Stimulated activated CD8-positive, alpha-beta memory T cell treated with anti-CD3 and anti-CD28 coated beads, Interleukin-4, amount 100 ng/mL, for 4 hours (primary cell): ENCODE measurements at places on chromosomes 1 and 21.

DNA sequence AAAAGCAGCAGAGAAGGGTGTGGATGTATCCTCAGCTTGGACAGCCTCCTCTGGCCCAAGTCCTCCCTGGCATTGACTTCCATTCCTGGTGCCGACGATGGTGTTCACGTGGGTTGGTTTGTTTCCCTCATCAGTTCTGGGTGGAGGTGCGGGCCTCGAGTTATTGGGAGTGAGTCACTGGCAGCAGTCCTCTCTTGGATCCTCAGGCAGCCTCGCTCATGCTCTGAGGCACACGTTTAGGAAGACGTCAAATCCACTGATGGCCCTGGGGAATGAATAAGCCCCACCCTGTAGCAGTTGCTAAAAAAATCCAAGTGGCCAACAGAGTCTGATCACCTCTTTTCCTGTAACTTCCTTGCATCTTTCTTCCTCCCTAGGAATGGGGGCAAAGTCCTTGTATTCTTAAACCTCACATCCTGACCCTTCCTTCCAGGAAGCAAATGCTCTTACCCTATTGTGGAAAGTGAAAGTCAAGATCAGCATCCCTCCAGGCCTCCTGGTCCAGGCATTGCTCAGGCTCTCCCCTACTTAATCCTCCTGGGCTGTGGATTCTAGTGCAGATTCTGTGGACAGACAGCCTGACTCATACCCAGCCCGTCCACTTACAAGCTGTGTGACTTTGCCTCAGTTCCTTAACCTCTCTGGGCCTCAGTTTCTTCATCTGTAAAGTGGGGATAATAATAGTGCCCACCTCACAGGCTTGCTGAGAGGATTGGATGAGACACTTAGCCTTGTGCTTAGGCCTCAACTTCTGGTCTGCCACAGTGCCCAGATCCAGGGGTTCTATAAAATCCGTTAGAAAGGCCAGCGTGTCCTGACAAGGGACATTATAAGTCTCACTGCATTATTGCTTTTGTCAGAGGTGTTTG is 111.1 kb downstream of the TLR5 start:
- no peak for DNase-seq

DNA sequence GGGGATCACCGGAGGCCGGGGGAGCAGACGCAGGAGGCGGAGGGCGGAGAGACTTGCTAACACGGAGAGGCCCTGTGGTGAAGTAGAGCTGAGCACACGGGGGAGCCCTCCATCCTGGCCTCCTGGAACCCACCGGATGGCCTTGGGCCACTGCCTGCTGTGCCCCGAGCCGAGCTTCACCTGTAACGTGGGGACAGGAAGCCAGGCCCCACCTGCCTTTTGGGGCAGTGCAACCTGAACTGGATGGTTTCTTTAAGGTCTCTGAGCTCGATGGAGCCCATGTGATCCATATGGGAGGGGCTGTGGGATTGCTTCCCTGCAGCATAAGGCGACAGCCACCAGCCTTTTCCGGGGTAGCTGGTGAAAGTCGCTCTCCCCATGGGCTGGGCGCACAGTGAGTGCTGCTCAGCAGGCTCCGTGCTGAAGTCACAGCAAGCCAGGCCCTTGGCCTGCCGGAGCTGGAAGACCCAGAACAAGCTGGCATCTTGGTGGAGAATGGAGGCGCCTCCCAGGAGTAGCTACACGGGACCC is 35.8 kb downstream of the TFF3 start:
- no peak for DNase-seq

GRCh38 chr21:29834617-29835016 is 105.2 kb downstream of the GRIK1 start:
- no peak for DNase-seq

DNA sequence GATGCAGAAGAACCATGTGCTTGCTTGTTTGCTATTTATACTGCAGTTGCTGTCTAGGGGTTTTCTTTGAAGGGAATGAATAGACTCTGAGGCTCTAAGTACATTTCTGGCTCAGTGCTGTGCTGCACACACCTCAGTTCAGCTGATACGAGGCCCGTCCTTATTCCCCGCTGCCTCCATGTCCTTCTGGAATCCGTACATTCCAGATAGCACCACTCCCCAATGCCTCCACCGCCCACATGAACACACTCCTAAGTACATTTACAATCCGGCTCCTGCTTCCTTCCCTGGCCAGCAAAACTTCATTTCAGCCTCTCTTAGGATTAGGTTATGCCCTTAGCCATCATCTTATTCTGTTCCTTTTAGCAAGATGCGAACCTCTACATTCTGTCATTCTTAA is 57.1 kb downstream of the KCNC4 start:
- no peak for DNase-seq

DNA sequence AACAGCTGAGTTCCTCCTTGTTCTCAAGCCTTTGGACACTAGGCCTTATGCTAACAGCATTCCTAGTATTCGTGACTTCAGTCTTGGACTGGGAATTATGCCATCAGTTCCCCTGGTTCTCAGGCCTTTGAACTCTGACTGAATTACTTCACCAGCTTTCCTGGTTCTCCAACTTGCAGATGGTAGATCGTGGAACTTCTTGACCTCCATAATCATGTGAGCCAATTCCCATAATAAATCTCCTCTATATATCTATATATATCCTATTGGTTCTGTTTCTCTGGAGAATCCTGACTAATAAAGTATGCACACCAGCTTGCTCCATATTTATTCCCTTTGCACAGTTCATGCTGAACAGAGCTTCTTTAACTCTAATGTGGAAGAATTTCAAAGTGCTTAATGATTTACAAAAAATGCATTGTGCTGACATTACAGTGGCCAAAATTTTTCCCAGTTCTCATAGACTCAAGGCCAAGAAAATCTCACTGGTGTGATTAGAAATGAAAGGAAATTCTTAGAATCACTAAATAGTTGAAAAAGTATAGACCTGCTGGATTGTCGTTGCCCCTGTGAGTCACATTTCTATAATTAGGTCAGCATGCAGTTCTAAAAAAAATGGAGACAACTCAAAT is 462.9 kb upstream of the ADAMTS5 start:
- DNase-seq, result no peak

GRCh38 chr1:209650454-209650853 is 1.8 kb downstream of the LAMB3 start:
- DNase-seq, result no peak

GRCh38 chr21:22679207-22679606 is 1681.0 kb downstream of the NCAM2 start:
- no peak for DNase-seq

- DNase-seq, result no peak
These were observed 187.6 kb upstream of the VAMP3 start for GRCh38 chr1:7583291-7584096.

- DNase-seq, result no peak
These were observed 32.4 kb downstream of the MAPKAPK2 start for GRCh38 chr1:206716870-206717673.

GRCh38 chr1:185843297-185843869 is 109.2 kb downstream of the HMCN1 start:
- no peak for DNase-seq

DNA sequence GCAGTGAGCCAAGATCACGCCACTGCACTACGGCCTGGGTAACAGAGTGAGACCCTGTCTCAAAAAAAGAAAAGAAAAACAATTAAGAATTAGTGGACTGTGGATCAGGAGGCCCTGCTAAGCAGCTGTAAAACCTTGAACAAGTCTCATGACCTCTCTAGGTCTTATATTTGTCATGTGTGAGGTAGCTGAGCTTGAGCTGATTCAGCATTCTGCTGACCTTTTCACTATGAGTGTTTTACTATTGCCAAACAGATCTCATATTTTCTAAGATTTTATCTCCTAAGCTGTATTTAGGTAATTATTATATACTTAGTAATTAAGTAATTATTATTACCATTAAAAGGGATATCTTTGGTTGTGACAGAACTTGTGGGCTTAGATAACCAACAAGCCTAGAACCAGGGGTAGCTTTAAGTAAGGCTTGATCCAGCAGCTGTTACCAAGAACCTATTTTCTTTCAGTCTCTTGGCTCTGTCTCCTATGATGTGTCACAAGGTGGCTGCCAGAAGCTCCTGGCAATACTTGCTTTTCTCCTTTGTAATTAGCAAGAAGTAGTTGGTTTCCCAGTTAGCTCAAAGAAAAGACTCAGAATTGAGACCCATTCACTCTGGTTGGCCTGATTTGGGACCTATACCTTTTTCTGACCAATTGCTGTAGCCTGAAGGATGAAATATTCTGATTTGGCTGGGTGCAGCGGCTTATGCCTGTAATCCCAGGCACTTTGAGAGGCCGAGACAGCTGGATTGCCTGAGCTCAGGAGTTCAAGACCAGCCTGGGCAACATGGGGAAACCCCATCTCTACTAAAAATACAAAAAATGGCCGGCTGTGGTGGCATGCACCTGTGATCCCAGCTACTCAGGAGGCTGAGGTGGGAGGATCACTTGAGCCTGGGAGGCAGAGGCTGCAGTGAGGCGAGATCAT is 8.5 kb upstream of the ZC3H12A start:
- DNase-seq, result no peak

GRCh38 chr1:99887890-99888289 is 37.7 kb downstream of the AGL start:
- DNase-seq, result no peak

GRCh38 chr21:45595574-45596295 is 47.8 kb upstream of the PCBP3 start:
- DNase-seq, result no peak

- DNase-seq, result no peak
These were observed 203.6 kb upstream of the CHODL start for GRCh38 chr21:18041012-18041411.

- no peak for DNase-seq
These were observed 29.3 kb upstream of the RD3 start for GRCh38 chr1:211521102-211521815.

DNA sequence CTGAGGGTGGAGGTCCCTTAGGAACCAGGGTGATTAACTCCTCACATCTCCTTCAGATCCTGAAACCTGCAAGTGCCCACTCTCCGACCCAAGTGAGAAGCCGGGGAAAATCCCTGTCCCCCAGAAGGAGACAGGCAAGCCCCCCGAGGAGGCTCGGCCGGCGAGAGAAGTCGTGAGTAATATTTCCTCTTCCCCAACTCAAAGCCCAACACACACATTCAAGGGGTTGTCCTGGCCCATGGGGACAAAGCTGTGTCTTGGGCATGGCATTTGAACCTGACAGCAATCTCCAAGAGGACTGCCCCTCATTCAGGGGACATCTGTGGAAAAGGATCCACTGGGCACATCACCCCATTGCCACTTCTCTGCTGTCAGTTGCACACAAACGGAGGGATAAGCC is 23.6 kb downstream of the VASH2 start:
- no peak for DNase-seq

- DNase-seq, result no peak
These were observed 277.6 kb downstream of the PBX1 start for GRCh38 chr1:164836614-164837018.

DNA sequence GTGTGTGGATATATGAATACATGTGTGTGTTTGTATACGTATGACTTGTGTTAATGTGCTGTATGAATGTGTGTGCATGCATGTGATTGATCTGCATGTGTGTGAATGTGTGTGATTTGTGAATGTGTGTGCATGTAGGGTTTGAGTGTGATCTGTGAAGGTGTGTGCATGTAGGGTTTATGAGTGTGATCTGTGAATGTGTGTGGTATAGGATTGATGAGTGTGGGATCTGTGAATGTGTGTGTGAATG is 88.2 kb downstream of the STUM start:
- no peak for DNase-seq

DNA sequence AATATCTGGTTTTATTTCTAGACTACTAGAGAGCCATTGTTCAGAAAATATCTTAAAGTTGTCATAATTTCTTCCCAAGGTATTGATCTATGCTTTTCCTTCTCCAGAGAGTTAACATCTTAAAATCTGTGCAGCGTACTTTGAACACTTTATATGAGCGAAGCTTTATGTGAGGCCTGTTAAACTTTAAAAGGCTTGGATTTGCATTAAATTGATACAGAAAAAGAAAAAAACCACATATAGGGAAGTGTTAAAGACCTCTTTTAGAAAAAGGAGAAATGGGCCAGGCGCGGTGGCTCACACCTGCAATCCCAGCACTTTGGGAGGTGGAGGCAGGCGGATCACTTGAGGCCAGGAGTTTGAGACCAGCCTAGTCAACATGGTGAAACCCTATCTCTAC is 59.2 kb upstream of the MORC3 start:
- no peak for DNase-seq

- DNase-seq, result no peak
These were observed 229.2 kb downstream of the RHOU start for GRCh38 chr1:228964178-228965089.

GRCh38 chr1:241612533-241613477 is 27.4 kb downstream of the CHML start:
- DNase-seq, result no peak

DNA sequence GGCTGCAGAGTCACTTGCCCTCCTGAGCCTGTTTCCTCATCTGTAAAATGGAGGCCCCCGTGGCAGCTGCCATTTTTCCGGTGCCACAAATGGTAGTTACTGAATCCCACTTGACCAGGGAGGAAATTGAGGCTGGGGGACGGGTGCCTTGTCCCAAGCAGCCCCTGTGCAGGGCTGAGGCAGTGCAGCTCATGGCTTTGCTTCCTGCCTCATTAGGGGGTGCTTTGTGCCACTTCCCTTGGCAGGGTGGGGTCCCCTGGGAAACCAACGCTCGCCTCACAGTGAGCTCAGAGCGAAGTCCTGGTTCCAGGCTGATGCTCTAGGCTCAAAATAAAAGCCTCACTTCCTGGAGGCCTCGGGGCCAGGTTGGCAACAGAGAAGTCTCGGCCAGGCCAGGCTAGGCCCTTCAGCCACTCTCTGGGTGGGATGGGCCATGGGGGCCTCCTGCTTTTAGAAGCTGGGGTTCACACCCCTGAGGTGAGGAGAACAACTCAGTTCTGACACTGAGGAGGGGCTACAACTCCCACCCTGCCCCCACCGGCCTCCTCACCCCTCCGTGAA is 6.8 kb downstream of the LAPTM5 start:
- no peak for DNase-seq

DNA sequence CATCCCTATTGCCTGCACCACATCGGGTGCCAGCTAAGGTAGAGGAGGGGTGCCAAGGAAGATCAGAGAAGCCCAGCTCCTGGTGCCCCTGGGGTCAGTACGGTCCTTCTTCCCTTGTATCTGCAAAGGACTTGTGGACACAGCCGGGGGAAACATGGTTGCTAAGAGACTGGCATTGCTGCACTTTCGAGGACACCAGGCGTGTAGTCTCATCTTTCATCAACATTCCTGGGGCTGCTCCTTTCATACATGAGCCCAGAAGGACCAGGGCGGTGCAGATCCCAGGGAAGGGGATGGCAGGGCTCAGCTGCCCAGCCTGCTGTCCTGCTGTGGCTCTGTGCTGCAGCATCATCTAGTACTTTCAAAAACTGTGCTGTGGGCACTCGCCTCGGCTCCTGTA is 61.0 kb downstream of the RUNX1 start:
- DNase-seq, result no peak
